ENCODE measurements at places on chromosomes 13 and 19.

GRCh38 chr13:26965952-26966700 is 205.5 kb downstream of the USP12 start:
- no peak for DNase-seq

GRCh38 chr19:55699221-55699620 is 24.2 kb downstream of the EPN1 start:
- no peak for DNase-seq

- peak; percentile 38 for DNase-seq
These were observed 1.4 kb downstream of the UHRF1 start for GRCh38 chr19:4910594-4911281.

DNA sequence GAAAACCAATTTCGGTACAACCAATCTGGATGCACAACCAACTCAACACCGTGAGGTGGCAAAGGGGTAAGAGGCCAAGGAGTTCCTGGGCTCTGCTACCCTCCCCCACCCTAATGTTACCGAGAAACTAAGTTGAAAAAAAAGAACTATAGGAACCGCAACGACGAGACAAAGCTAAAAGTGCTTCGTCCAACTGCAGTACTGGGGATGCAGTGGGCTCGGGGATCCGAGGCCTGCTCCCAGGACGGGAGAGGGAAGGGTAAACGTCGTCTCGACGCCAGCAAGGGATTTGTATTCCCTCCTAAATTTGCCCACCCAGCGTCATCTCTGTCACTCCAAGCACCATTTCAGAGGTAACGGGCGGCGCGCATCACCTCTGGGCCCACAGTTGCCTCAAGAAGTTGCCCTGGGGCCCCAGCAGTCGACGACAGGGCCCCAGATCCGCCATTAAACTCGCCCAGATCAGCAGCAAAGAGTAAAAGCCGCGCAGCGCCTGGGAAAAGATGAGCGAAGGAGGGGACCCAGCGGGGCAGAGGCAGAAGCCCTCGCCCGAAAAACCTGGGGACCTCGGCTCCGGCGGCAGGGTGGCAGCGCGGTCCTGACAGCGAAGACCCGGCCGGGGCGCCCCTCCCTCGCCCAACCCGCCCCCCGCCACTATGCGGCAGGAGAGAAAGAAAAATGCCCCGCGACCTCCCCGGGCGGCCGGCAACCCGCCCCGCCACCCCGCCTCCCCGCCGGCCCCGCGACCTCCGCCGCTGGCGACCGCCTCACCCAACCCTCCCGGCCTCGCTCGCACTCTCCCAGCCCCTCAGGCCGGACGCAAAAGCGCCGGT is 752 bp downstream of the ZMYM5 start:
- DNase-seq, result no peak

- no peak for DNase-seq
These were observed 1005.1 kb downstream of the PCDH9 start for GRCh38 chr13:66225072-66225471.

- DNase-seq, result no peak
These were observed 17.4 kb upstream of the NPAS1 start for GRCh38 chr19:47002106-47002766.

- DNase-seq, result no peak
These were observed 21.5 kb upstream of the EMP3 start for GRCh38 chr19:48303866-48304265.

- no peak for DNase-seq
These were observed 44.3 kb downstream of the MCF2L start for GRCh38 chr13:113013303-113013702.

DNA sequence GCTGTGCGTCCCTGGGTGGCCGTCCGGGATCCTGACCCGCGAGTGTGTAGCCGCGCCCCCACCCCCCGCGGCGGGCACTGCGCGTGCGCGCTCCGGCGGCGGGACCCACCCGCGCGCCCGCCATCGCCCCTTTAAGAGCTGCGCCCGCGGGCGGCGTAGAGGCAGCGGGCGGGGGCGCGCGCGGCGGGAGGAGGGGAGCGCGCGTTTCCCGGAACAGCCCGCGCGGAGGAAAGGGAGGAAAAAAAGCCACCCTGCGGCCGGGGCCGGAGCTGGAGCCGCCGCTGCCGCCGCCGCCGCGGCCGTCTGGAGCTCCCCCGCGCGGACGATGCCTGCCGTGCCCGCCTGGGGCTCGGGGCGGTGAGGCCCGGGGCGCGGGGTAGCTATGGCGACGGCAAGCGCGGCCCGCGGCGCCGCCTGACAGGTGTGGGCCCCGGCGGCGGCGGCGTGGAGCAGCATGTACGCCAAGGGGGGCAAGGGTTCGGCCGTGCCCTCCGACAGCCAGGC is at the start of gene SSBP4:
Gene SSBP4, plus strand, starts transcription at position 204 of the 504 bp plus-strand sequence. Its CDS starts 251 bp downstream, at position 455.
- DNase-seq, result peak; percentile 86

GRCh38 chr13:84865783-84866221 is 933.4 kb downstream of the SLITRK6 start:
- DNase-seq, result no peak

DNA sequence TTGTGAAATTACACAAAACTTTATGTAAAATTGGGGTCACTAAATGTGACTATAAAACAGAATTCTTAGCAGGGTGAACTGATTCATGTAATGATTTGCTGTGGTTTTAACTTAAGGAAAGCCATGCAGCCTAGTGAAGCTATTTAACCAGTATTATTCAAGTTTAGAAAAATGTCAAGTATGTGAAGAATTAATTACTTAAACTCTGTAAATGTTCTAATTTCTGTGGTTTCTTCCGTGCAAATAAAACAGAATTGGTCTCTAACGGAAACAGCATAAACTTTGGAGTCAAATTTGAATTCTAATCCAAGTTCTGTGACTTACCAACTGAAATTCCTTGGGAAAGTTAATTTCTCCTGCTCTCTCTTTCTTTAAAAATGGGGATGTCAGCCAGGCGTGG is 13.3 kb downstream of the CDC16 start:
- DNase-seq, result no peak

GRCh38 chr19:10660346-10660745 is 6.2 kb downstream of the ILF3 start:
- DNase-seq, result no peak

- DNase-seq, result peak; percentile 81
These were observed 44.1 kb upstream of the RANBP3 start for GRCh38 chr19:6021878-6022569.

DNA sequence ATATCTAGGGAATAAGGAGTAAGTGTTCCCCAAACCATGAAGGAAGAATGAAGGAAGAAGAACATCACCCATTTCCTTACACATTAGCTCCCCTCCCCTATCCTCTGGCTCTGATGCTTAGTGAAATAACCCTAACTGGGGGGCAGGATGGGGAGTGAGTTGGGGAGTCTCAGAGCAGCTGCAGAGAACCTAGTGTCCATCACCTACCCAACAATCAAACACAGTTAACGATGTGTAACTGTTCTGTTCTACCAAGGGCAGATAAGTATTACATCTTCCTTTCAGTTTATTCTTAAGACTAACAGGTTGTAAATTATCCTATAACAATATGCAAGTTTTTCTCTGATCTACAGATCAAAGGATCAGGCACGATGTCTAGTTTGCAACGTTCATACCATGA is 12.8 kb downstream of the ELF1 start:
- no peak for DNase-seq

GRCh38 chr19:12952488-12953137 is 4.4 kb downstream of the GADD45GIP1 start:
- DNase-seq, result peak; percentile 92

GRCh38 chr13:59710996-59711701 is 452.6 kb downstream of the DIAPH3 start:
- DNase-seq, result no peak

- DNase-seq, result no peak
These were observed 1697.7 kb downstream of the EFNB2 start for GRCh38 chr13:104837756-104838155.

DNA sequence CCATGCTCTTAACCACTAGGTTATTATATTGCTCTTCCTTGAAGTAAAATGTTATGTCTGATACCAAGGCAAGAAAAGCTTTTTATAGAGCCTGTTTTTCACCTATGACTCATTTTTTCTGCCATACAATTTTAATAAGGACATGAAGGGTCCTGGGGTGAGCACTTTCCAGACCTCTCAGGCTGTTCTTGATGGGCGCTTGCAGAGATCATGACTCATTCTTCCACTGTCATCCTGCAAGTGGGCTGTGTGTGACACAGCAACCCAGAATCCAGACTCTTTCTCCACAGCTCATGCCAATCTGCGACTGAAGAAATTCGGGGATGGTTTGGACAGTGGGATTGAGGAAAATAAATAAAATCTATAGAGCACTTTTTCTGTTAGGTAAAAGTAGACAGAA is 506.7 kb upstream of the NBEA start:
- no peak for DNase-seq

DNA sequence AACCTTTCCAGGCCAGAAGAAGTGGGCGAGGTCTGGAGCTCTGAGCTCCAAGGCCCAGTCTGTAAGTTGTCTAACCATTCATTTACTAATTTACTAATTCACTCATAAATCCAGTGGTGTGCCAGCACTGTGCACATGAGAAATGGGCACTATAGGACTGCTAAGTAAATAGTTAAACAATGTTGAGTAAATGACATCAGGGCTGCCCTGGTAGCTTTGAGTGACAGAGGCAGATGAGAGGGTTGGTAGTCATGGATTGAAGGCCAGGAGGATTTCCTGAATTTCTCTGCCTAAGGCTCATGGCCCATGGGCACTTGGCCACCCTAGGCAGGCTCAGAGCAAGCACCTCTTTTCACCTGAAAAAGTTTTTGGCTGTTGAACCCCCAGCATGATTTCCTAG is 216.9 kb upstream of the RXFP2 start:
- no peak for DNase-seq

- no peak for DNase-seq
These were observed 25.0 kb downstream of the HNRNPM start for GRCh38 chr19:8469613-8470368.

- peak; percentile 62 for DNase-seq
These were observed 16.1 kb downstream of the LGALS16 start for GRCh38 chr19:39671739-39672363.

DNA sequence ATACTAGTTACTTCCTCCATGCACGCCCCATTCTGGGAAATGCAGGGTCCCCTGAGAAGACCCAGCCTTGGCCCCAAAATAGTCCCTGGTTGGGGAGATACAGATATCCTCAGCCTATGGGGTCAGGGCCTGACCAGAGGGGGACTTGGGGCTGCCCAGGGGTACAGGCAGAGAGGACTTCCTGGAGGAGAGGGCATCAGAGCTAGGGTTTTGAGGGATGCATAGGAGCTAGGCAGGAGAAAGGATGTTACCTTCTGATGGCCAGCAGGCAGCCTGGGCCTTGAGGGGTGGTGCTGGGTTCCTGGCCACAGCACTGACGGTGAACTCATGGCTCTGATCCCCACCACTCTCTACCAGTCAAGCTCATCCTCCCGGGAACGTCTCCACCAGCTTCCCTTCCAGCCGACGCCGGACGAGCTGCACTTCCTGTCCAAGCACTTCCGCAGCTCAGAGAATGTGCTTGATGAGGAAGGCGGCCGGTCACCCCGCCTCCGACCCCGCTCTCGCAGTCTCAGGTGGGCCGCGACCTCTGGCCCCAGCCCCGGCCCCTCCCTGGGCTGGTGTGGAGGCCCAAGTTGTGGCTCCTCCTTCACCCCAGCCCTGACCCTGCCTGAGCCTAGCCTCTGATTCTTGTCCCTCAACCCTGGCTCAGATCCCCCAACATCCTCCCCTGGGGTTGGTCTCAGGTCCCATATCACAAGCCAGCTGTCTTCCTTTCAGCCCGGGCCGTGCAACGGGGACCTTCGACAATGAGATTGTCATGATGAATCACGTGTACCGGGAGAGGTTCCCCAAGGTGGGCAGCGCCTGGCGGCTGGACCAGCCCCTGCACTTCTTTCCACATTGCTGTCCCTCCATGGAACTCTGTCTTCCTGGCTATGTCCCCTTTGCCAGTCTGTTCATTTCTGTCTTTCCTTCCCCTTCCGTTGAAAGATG is 25.6 kb downstream of the MAST3 start:
- peak; percentile 52 for DNase-seq

- no peak for DNase-seq
These were observed 2.5 kb downstream of the DEDD2 start for GRCh38 chr19:42214810-42215485.

- DNase-seq, result no peak
These were observed 436.5 kb downstream of the KCTD12 start for GRCh38 chr13:76449716-76450115.

DNA sequence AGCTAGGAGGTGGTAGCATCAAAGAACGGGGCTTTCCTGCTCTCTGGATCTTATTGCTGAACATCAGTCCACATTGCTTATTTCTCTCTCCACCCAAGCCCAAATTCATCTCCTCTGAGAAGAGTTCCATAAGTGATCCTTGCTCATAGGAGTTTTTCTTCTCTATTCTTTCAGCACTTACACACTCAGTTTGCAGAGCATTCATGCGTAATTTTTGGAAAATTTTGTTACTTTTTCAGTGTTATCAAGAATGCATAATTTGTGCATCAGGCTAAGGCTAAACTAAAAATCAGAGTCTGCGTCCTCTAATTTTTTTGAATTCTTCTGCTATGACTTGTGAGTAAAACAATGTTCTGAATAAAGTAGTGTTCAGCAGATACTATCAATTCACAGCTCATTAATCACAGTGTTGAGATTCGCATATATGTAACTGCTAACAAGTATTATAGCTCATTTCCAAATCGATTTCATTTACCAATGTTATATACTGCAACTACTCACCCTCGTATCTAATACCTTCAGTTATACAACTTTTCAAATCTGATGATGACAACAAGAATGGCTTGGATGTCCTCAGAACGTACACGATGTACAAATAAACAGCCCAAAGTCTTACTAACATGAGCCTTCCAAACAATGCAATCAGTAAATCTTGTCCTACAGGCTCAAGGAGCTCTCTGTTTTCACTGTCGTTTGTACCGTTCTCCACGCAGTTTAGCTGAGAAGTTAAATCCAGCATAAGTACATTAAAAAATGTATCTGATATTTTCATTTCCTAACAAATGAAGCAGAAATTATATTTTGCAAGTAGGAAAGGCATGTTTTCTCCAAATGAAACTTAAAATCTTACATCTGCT is 36.4 kb upstream of the STARD13 start:
- DNase-seq, result no peak

GRCh38 chr19:38543807-38544568 is 73.8 kb downstream of the MAP4K1 start:
- DNase-seq, result peak; percentile 57

- peak; percentile 80 for DNase-seq
These were observed 20.2 kb upstream of the ERVV-1 start for GRCh38 chr19:52993342-52994178.

DNA sequence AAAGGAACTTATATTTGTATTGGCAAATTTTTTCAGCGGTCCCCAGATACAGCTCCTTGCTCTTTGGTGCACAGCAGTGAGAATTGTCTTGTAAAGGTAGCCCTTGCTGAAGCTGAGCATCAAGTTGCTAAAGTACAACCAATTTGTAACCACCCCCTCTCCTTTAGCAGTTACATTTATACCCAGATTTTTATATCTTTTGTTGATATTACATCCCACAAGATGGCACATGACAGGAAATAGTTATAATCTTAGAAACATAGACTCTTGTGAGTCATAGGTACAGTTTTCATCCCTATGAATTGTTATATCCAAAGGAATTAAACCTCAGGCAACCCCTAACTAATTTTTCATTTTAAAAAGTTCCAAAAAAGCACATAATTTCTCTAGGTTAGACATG is 523.0 kb upstream of the SLITRK1 start:
- DNase-seq, result no peak

DNA sequence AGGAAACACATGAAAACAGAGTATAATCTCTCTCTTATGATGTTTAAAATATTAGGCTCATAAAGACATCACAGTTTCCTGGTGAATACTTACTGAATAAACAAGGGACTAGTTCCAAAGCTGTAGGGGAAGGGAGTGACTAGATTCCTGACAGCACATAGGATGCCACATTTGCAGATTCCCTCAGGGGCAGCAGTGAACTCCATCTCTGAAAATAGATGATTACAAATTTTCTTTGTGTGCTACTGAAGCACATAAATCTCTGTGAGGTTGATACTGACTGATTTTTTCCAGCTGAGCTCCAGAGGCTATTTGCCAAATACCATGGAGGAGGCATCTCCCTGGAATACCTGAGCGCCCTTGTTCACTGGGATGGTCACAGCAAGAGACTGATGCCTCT is 77.3 kb downstream of the FGF9 start:
- DNase-seq, result no peak
